ENCODE measurements at places on chromosomes 5 and 9.

- DNase-seq: no peak
Observed at GRCh38 chr9:84456527-84456926, 116.0 kb upstream of the SLC28A3 start.

DNA sequence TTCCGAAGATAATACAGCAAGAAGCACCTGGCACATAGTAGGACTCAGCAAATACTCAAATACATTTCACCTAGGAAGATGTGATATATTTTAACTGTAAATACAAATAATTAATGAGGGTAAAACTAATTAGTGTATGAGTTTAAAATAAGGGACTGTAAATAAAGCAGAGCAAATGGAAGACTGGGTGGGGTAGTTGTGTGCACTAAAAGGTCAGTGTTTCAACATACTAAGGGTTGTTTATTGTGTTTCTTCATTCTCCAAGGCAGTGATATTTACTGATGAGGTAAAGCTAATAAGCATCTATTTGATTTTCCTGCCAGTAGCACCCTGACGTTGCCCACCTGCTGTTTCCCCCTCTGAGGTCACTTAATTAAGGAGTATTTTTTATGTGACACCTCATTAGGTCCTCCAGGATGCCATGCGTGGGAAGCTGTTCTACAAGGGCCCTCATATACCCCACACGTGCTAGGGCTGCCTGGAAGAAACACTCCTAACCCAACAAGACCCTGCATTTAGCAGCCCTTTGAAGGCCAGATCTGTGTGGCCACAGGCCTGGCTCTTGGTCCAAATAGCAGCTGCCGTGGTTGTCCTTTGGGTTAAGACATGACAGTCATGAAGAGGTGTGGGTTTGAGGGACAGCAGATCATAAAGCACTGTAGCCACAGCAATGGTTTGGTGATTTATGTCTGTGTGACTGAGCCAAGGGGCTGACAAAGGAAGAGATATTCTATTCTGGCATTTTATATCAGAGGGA is 97.5 kb upstream of the RPS23 start:
- no peak for DNase-seq

GRCh38 chr5:77397686-77398292 is 94.3 kb downstream of the WDR41 start:
- no peak for DNase-seq

DNA sequence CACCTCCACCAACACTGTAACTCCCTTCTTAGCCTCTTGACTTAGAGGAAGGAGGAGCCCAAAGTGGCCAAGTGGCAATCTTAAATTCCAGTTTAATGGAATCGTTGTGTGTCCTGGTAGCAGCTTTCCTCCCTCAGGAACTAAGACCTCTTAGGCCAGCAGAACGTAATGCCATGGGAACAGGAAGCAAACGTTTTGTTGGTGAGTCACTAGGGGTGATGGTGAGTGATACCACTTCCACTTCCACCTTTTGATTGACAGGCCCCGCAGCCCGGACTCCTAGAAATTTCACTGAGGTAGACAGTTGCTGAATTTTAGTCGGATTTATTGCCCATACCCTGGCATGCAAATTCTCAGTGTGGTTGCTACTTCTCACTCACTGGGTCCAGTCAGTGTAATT is 94.2 kb upstream of the FBN2 start:
- DNase-seq: no peak

GRCh38 chr9:2802494-2802921 is 41.4 kb downstream of the PUM3 start:
- DNase-seq: no peak

DNA sequence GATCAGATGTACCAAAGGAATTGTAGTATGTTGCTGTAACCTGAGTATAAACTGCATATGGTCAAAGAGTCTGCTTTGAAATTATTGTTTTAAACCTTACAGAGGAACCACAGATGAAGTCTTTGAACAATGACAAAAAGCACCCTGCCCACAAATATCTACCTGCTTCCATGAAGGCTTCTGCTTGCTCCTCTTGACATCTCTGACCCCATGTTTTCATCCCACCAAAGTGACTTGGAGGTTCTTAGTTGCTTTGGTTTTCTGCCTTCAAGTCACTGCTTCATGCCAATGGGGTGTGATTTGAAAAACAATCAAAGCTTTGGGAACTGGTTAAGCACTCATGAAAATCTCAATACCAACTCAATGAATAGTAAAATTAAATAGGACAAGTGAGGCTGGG is 194.6 kb upstream of the ACTBL2 start:
- DNase-seq: peak; percentile 33

GRCh38 chr5:8840237-8840636 is 705.6 kb downstream of the SEMA5A start:
- DNase-seq: no peak

DNA sequence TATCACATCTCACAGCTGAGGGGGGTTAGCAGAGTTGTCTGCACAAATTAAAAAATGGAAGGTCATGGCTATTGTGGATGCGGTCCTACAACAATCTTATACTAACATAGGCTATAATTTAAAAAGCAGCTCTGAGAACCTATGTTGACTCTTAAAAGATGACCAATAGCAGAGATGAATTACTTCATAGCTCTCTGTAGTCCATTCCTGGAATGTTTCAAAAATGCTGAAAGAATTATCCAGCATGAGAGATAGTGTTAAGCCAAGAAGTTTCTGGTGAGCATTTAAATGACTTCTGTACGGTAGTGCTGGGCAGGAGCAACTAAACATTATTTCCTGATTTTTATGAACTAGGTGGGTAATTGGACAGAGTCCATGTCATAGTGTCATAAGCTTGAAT is 218.2 kb upstream of the NUDT12 start:
- DNase-seq: no peak

All from NCI-H2171 treated with DMSO at 0.1 percent for 48 hours (cell line).